Suppressor macrophage treated with lipopolysaccharide for 4 hours (primary cell): ENCODE measurements at places on chromosomes 6 and 20.

- DNase-seq: no peak
Observed at GRCh38 chr6:55443238-55444134, 116.2 kb downstream of the GFRAL start.

- no peak for DNase-seq
Observed at GRCh38 chr6:7124114-7124513, 16.4 kb downstream of the RREB1 start.

- DNase-seq: peak; percentile 54
Observed at GRCh38 chr6:148776321-148777308, 29.8 kb downstream of the UST start.

DNA sequence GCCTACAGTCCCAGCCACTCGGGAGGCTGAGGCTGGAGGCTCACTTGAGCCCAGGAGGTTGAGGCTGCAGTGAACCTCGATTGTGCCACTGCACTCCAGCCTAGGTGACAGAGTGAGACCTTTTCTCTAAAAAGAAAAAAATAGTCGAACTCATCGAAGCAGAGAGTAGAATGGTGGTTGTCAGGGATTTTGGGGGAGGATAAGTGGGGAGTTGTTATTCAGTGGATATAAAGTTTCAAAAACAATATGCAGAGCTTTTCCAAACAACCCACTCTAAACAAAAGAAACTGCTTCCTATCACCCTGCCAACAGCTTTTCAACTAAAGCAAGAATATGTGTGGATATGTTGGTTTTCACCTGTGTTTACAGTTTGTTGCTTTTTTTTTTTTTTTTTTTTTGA lies 11.6 kb upstream of the MAK start:
- no peak for DNase-seq

GRCh38 chr20:46151936-46152335 lies 33.8 kb downstream of the CD40 start:
- DNase-seq: peak; percentile 18

DNA sequence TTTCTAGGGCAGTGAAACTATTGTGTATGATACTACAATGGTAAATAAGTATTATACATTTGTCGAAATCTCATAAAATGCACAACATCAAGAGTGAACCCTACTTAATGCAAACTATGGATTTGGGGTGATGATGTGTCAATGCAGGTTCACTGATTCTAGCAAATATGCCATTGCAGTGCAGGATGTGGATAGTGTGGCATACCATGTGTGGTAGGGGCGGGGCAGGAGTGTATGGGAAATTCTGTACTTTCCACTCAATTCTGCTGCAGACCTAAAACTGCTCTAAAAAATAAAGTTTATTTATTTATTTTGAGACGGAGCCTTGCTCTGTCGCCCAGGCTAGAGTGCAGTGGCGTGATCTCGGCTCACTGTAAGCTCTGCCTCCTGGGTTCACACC lies 44.3 kb downstream of the ABHD12 start:
- DNase-seq: no peak

DNA sequence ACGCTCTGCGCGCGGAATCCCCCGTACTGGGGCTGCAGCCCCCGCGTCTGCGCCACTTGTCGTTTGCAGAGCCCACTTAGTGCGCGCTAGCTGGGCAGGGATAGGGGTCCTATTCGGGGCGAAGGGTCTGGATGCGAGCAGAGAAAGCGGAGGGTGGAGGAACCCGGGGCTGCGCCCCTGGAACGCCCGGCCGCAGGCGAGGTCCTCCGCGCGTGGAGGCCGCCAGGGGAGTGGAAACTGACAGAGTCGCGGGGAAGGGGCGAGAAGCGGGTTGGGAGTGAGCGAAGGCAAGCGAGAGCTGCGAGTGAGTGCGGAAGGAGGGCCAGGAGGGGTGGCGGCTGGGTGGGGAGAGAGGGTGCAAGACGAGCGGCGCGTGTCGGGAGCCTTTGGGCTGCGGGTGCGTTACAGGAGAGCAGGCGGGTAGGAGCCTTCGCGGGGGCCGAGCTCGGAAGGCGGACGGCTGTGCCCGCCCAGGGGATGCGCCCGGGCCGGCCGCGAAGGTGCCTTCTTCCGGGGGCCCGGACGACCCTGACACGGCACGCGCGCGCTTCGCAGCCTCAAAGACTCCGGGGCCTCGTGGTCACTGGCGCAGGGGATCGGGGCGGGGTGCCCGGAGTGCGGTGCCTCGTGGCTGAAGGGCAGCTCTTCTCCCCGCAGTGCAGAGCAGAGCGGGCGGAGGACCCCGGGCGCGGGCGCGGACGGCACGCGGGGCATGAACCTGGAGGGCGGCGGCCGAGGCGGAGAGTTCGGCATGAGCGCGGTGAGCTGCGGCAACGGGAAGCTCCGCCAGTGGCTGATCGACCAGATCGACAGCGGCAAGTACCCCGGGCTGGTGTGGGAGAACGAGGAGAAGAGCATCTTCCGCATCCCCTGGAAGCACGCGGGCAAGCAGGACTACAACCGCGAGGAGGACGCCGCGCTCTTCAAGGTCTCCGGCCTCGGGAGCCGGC lies 1.2 kb downstream of the IRF4 start:
- DNase-seq: no peak

DNA sequence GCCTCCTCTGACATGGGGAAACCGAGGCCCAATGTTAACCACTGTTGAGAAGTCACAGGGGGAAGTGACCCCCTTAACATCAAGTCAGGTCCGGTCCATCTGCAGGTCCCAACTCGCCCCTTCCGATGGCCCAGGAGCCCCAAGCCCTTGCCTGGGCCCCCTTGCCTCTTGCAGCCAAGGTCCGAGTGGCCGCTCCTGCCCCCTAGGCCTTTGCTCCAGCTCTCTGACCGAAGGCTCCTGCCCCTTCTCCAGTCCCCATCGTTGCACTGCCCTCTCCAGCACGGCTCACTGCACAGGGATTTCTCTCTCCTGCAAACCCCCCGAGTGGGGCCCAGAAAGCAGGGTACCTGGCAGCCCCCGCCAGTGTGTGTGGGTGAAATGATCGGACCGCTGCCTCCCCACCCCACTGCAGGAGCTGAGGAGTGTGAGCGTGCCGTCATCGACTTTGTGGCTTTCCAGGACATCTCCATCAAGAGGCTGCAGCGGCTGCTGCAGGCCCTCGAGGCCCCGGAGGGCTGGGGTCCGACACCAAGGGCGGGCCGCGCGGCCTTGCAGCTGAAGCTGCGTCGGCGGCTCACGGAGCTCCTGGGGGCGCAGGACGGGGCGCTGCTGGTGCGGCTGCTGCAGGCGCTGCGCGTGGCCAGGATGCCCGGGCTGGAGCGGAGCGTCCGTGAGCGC lies 1.6 kb downstream of the TNFRSF6B start:
- DNase-seq: no peak

DNA sequence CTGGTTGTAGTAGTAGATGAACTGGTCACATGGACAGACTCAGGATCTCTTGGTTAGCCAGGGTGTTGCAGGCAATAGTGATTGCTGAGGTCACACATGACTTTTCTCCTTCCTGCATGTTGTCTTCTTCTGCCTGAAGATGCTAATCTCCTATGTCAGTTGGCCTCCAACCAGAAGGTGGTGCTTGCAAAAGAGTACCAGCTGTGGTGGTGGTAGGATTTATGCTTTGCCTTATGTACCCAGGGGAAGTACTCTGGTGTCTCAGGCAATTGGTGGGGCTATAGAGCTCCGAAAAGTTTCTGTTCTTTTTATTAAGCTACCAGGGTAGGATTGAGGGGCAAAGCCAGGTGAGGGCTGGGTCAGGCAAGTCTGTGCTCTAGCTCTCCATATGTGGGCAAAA lies 98.5 kb downstream of the CARMIL1 start:
- no peak for DNase-seq

DNA sequence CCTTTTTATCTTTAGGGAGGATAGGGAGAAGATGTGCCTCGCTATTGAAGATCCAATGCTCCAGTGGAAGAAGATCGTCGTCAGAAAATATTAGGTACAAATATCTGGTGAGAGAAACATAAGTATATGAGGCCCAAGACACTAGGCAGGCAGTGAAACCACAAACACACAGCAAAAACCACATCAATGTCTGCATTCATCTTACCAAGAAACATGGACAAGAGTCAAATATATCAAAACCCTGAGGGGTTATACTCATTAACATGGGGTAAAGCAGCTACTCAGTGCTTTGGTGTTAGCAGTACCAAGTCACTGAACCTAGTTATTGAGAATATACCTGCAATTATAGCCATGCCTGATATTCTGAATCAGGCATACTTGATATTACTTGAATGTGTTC lies 101.4 kb upstream of the FAM184A start:
- no peak for DNase-seq

GRCh38 chr6:95203153-95203754 lies 374.1 kb upstream of the MANEA start:
- DNase-seq: peak; percentile 34

DNA sequence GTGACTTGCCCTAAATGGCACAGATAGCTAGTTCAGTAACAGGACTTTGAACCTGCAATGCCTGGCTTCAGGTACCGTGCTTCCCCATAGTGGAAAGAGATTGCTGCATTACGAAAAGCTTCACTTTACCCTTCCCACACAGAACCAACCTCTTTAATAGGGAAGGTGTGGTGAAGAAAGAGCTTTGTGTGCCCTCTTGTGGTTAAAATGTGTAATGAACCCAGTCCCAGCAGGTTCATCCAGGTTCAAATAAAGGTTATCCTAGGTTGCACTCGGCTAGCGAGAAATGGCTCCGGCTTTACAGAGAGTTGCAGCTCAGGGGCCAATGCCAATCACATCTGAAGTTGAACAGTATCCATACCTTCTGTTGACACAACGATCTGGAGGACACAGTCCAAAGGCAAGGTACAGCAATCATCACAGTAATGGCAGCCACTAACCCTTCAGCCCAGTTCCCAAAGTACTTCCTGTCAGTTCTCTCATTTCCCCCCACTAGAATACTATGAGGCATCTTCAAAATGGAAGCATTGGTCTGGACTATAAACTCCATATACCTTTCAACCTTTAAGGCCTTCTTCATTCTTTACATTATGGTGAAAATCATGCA lies 3.0 kb downstream of the DEFB115 start:
- DNase-seq: peak; percentile 9

DNA sequence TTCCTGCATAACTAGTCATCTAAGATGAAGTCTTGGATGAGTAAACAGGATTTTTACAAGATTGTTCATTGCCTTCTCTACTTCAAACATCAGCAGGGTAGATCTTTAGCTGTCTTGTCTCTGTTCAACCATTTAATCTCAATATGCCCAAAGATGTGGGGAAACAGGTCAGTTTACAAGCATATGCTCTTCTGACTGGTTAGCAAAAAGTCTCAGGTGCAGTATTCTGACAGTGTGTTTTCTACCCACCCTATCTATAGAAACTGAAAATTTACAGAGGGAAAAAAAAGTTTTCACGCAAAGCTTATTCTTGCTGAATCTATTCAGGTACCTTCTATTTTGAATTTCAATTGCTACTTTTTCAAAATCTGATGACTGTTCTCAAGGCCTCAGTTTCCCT lies 29.0 kb downstream of the MAP3K5 start:
- no peak for DNase-seq

DNA sequence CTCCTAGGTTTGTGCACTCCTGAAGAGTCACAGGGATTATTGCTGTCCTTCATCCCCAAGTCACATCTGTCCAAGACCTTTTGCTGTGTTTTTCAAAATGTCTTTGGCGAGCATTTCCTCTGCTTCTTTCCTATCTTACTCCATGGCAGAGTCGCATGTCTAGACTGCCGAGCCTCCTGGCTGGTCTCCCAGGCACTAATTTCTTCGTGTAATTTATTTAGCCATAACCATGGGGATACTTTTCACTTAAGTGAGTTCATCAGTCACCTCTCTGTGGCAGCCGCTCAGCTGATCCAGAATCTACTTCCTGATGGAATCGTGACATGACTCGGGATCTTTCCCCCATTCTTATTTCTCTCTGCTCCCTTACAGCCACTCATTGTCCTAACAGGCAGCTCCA lies 25.8 kb downstream of the ADGRF5 start:
- DNase-seq: no peak

DNA sequence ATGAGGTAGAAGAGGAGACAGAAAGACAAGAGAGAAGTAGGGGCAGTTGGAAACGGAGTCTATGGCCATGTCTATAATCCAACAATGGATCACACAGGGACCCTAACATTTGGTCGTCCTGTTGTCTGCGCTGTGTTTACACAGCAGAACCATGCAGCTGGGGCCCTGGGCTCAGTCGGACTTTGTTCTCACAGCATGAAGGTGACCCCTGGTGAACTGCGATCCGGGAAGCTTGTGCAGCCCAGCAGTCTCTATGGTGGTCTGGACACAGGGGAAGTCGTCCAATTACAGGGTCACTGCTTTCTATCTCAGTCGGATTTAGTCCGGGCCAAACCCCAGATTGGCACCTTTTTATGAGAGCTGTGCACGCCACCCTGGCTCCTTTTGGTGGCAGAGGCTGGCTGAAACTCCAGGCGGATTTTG lies 153.6 kb downstream of the FOXA2 start:
- no peak for DNase-seq

GRCh38 chr6:131951576-131952230 lies 531 bp upstream of the CCN2 start:
- no peak for DNase-seq

- no peak for DNase-seq
Observed at GRCh38 chr6:122734529-122735395, 44.8 kb upstream of the FABP7 start.

GRCh38 chr6:164069350-164069990 lies 655.0 kb downstream of the QKI start:
- DNase-seq: no peak

GRCh38 chr20:57682184-57683101 lies 27.4 kb downstream of the PMEPA1 start:
- DNase-seq: no peak

DNA sequence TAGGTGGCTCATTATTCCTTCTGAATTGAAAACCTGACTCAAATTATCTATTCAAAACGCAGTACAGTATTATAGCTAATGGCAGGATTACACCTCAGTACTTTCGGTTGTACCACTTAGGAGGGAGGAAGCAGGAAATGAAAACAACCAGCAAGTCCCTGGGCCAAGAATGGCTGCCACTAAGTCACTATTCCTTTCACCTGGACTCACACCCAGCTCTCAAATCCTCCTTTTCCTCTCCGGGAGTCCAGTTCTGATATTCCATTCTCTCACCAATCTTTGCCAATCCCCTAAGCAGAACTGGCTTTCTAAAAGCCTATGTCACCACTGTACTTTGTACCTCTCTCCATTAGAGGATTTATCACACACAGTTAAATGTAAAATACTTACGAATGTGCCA lies 20.6 kb downstream of the TMEM242 start:
- no peak for DNase-seq

- peak; percentile 75 for DNase-seq
Observed at GRCh38 chr20:57999465-58000111, 228.9 kb downstream of the ANKRD60 start.

DNA sequence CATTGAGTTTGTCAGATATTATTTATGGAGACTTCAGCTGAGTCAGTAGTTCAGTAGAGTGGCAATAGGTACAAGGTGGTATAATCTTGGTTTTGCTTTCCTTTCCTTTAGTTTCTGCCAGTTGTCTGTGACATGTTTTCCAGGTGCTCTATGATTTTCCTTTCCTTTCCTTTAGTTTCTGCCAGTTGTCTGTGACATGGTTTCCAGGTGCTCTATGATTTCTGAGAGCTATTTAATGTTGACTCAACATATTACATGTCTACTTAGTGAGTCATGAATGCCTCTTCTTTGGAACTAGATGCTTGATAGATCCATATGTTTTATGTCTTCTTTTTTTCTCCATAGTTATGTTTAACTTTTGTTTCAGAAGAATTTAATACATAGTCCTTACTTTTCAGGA lies 186.4 kb upstream of the DEFB112 start:
- DNase-seq: no peak
